ENCODE measurements at places on chromosomes 12 and 14.

DNA sequence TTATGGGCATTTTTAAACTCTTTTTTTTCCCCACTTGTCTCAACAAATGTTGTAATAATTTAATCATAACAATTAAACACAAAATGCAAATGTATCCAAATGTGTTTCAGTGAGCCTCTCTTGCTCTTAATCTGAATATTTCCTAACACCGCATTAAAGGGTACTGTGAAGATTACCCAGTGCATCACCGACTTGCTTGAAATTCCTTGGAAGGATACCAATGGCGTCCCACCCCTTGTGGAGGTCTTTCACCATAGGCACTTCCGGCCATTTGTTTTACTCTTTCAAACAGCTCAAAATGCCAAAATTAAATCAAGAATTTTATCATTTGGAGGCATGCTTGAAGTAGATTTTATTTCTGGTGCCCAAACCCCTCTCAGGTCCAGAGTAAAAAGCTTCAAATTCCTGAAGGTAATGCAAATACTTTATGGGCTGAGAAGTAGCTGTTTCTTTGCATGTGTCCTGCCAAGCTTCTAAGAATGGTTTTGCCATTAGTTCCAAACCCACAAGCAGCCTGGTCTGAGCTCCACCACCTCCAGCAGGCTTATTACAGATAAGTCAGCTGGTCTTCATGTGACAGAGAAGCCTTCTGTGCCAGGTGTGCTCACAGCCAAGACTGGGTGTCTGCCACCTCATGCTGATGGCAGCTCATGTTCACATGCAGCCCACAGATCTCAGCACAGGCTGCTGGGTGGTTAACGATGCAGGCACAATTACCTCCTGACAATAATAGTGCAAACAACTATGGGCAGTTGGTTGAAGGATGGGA lies 16.4 kb upstream of the NUDT4 start:
- DNase-seq: no peak

DNA sequence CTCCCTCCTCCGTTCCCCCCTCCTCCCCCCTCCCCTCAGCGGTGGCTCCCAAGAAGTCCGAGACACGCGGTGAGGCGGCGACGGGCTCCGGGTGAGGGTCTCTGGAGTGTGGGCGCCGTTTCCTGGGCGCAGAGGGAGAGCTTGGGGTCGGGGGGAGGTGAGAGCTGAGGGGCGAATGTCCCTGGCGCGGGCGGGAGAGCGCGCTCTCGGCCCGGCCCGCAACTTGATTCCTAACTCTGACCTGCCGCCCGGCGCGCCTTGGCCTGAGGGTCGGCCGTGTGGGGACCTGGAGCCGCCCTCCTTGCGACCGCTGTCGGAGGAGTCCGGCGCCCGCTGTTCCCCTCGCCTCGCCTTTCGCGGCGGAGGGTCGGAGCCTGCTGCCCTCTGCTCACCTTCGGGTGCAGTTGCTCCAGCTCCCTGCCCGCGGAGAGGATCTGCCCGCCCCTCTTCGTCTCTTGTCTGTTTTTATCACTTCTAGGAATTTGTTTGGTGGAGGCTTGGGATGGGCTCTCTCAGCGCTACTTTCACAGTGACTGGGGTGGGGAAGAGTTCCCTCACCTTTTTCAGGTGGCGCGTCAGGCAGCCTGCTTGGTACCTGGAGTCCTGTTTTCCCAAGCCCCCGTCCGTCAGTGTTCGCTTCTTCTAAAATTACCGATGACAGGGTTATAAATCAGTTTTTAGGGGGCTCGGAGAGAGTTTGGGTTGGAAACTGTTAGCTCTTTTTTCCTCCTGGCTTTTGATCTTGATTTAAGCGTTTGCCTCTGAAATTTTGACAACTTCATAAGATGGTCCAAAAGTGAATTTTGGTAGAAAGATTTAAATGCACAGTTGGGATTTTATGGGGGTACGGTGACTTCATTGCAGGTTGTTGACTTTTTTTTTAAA lies 495 bp downstream of the ADIPOR2 start:
- no peak for DNase-seq

- DNase-seq: no peak
Observed at GRCh38 chr12:127820271-127820670, 446.7 kb upstream of the TMEM132C start.

GRCh38 chr12:129246630-129247029 lies 393.4 kb downstream of the GLT1D1 start:
- DNase-seq: no peak

- DNase-seq: no peak
Observed at GRCh38 chr12:97375310-97375709, 87.3 kb upstream of the RMST start.

DNA sequence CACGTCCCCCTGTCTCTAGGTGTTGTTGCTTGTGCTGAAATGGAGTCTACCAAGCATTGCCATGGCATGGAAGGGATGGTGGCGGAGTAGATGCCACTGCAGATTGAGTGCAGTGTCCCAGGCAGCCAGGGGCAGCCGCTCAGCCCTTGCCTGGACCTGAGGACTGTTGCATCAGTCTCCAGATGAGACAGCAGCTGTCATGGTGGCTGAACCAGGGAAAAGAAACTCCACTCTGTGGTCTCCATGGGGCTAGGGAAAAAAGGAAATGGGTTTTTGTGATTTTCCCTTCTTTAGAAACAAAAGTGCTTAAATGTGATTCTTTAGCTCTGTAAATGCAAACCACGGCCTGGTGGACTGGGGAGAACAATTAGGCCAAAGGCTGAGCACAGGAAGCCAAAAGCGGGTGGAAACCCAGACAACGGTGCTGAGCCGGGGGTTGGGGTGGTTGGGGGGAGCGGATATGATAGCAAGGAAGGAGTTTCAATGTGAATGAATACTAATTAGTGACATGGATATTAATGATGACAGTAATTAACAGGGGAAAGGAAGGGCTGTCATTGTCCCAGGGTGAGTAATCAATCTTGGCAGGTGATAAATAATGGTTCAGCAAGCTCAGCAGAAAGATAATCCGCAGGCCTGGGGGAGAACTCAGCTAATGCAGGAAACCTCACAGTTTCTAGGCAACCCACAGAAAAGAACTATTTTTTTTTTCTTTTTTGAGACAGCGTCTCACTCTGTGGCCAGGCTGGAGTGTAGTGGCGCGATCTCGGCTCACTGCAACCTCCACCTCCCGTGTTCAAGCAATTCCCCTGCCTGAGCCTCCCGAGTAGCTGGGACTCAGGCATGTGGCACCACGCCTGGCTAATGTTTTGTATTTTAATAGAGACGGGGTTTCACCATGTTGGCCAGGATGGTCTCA lies 442.6 kb downstream of the DPF3 start:
- no peak for DNase-seq

DNA sequence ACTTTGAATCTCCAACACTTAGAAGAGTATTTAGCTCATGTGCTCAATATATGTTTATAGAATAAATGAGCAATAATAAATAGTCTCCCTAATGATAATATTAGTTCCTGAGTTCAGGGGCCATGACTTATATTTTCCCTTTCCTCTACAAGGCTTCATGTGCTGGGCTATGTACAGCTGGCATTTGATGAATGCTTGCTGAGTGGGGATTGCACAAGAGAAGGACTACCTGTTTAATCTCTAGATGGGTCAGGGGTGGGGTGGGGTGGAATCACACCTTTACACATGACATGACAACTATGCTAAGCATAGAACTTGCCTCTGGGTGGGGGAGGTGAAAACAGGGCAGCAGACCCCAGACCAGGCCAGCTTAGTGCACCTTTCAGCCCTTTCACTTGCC lies 7.6 kb upstream of the ABHD12B start:
- DNase-seq: no peak

- DNase-seq: no peak
Observed at GRCh38 chr12:91604897-91605296, 422.3 kb upstream of the DCN start.

GRCh38 chr12:10521555-10521954 lies 15.9 kb downstream of the EIF2S3B start:
- DNase-seq: no peak

GRCh38 chr12:119476951-119477350 lies 116.6 kb upstream of the TMEM233 start:
- no peak for DNase-seq

DNA sequence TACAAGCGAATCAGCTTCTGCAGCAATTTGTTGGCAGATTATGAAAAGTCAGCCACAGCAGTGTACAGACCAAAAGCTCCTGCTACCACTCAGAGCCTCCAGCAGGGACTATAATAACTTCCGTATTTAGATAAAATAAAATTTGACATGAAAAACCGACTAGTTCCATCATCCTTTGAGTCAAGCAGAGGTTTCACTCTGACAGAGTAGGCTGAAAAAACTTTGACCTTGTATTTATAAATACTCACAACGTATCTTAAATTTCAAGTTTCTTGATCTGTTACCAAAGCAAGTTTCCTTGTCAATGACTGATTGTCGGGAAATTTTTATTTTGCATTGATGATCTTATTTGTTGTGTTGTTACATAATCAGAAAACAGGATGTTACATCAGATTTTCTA lies 283.4 kb downstream of the DAD1 start:
- DNase-seq: no peak

- no peak for DNase-seq
Observed at GRCh38 chr12:93292731-93293566, 84.8 kb upstream of the NUDT4 start.

GRCh38 chr12:10571141-10571540 lies 42.3 kb downstream of the MAGOHB start:
- DNase-seq: no peak

- no peak for DNase-seq
Observed at GRCh38 chr12:29238822-29239291, 89.8 kb downstream of the FAR2 start.

DNA sequence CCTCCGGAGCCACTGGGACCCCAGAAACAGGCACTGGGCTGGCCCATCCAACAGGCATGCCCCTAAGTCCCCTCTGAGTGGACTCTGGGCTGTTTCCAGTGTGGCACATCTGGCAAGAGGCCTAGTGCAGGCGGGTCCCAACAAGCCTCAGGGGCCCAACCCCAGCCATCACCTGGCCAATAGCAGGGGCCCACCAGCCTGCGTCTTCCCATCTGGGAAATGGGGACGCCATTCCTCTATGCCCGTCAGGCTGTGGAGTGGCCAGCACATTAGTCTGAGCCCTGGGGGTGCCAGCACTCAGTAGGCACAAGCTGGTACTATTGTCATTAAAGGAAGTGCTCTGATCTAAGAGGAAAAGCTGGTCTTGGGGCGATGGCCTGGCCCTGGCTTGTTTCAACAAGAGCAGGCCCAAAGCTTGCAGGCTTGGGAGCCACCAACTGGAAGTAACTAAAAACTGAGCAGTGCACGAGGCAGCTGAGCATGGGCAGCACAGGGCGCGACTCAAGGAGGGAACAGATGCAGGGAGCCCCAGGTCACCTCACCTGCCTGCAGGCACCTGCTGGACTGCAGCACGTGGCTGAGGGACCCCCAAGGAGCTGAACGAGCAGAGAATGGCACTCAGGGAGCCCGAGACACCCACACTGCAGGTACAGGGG lies 8.4 kb downstream of the DEGS2 start:
- no peak for DNase-seq

GRCh38 chr12:3832738-3833137 lies 40.5 kb downstream of the PARP11 start:
- DNase-seq: no peak

DNA sequence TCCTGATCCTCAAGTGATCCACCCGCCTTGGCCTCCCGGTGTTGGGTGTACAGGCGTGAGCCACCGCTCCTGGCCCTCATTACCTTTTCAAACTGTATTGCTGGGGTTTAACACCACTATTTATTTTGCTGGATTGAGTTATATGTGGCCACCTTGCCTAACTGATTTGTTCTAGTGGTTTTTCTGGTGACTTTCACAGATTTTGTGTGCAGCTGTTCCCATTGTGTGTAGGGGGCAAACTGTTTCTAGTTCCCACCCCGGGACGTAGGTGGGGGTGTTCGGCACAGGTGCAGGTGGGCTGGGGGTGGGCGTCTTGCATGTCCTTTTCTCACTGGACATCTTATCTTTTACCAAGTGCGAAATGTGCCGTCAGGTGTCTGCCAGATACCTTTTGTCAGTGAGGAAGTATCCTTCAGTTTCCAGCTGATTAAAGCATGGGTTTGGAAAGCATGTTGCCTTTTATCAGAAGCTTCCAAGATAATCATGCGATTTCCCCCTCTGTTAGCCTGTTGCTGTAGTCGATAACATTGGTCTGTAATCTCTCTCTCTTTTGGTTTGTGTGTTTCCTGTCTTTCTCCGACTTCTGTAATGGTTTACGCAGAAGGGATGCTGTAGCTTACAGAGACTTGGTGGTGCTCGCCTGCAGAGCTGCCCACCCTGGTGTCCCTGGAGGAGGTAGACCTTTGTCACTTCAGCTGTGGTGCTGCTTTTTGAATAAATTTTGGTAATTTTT lies 33.6 kb downstream of the AACS start:
- DNase-seq: no peak

DNA sequence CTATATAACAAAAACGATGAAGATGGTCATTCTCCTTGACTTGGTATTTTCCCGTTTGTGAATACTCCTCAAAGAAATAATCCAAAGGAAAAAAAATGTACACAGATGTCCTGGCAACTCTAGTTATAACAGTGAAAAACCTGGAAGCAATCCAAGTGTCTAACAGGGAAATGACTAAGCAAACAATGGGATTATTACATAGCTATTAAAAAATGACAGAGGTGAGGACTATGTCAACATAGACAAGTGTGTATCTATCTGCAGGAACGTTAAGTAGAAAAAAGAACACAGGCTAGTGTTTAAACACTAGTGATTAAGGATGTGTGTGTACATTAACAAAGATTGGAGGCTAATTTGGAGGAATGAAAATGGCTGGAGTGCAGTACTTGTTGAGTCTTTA lies 5.9 kb upstream of the APOLD1 start:
- DNase-seq: no peak

DNA sequence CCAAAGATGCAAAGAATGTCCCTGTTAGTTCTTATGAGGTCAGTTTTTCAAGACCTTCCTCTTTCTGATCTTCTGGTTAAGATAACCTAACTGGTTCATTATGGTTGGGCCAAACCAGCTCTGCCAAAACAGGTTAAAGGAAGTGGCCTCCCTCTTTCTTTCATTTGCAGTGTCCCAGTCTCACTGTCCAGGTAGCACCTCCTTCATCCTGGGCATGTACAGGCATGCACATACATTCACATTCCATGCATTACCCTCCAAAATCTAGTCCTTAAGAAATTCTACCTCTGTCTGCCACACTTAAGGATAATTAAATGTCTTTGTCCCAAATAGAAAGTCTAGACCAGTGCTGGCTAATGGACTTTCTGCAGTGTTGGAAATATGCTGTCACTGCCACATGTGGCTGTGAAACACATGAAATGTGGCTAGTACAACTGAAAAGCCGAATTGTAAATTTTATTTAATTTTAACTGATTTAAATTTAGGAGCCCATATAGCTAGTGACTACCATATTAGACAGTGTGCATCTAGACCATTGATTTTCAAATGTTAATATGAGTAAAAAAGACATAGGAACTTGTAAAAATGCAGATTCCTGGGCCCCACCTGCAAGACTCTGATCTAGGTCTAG lies 169.3 kb downstream of the PCNX1 start:
- DNase-seq: no peak

DNA sequence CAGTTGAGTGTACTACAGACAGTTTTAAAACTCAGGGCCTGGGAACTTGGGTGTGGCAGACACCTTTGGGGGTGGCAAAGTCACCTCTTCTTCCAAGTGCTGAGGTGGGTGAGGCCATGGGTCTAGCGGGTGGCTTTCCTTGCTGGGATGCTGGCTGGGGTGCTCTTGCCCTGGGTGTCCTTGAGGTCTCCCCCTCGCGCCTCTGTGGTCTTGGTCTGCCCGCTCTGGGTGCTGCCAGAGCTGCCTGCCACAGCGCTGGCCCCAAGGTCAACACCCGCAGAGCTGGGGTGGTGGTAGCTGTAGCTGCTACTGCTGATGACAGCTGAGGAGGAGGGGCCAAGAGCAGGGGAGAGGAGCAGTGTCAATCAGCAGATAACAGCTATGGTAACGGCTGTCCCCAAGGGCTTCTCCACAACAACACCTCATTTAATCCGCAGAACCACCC lies 6.8 kb downstream of the KRT74 start:
- DNase-seq: peak; percentile 27

GRCh38 chr12:44101475-44101874 lies 265.6 kb downstream of the TMEM117 start:
- no peak for DNase-seq

All from stimulated activated CD8-positive, alpha-beta memory T cell treated with anti-CD3 and anti-CD28 coated beads, Interleukin-4, amount 100 ng/mL, for 1 hour (primary cell).